ENCODE measurements at places on chromosomes 5 and 9. TPM values are rescaled to one million over a fixed set of nuclear protein-coding genes. Genes with fewer than 3 reads are reported as not detected.

Gene C5orf15
- total RNA-seq = 14.5 TPM

Gene FBXW2
- total RNA-seq = 77.4 TPM

Gene F2RL2
- total RNA-seq = not detected

DNA sequence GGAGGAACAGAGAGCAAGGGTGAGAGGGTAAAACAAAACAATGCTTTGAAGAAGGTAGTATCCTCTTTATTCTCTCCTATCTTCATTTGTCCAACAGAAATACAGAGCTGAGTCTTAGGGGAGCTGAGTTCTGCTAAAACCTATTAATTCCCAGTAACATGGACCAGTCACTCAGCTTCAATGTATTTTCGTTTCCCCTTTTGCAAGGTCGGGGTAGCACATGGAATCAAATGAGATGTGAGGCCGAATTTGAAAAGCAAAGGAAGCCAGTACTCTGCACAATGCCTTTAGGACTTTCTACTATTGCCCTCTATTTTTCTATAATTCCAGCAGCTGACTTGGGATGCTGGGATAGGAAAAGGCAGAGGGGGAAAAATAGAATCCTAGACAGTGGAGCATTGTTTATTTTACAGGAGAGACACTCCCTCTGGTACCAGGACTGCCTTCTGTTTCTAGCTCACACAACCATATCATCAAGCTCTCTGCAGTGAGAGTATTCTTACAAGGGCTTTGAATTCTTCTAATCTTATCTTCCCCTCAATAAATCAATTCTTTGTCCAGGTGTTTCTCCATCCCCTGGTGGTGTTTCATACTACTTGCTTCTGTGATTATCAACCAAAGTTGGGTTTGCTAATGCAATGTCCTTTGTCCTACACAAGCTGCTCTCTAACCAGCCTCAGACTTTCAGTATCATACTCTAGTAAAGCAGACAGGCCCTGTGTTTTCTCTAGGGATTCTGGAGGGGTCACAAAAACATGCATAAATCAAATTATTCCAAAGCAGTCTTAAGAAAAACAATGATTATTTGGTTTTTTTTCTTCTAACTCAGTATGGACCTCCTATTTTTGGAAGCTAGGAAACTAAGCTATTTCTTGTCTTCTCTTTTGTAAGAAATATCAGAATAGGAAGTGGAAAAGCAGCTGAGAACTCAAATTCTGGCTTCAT is 341.5 kb downstream of the OSTF1 start:
- DNase-seq = no peak

- DNase-seq = no peak
Observed at GRCh38 chr9:129402371-129402739, 218.5 kb downstream of the C9orf50 start.

DNA sequence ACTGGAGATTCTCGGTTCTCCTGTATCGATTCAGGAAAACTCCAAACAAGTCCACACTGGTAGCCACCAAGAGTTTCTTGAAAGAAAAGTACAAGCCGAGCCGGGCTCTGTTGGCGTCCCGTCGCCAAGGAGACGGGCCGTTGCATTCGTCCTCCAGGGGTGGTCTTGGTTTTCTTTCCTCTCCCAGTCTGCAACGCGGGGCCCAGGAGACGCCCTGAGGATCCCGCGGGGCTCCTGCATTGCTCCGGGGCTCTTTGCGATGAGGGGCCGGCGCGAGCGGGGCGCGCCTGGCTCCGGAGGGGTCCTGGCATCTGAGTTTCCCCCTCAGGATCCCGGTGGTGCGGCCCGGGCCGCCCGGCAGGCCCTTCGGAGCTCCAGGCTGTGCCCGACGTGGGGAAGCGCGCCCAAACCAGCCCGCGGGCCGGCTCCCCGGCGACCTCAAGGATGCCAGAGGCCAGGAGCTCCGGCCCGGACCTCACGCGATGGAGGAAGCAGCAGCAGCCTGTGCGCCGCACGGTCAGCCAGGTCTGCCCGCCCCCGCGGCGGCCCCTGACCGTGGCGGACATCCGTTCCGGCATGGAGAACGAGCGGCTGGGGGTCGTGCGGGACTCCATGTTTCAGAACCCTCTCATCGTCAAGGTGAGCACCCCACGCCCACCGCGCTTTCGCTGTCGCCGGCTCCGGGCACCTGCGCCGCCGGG is at the start of gene CFAP77:
Gene CFAP77 (plus strand): TSS at position 384 of the 701 bp plus-strand sequence. CDS start 61 bp downstream, at position 445.
- DNase-seq = peak; percentile 30

- no peak for DNase-seq
Observed at GRCh38 chr5:102711525-102712385, 43.4 kb upstream of the PAM start.

GRCh38 chr5:179767496-179768100 is 26.2 kb upstream of the LTC4S start:
- DNase-seq = no peak

DNA sequence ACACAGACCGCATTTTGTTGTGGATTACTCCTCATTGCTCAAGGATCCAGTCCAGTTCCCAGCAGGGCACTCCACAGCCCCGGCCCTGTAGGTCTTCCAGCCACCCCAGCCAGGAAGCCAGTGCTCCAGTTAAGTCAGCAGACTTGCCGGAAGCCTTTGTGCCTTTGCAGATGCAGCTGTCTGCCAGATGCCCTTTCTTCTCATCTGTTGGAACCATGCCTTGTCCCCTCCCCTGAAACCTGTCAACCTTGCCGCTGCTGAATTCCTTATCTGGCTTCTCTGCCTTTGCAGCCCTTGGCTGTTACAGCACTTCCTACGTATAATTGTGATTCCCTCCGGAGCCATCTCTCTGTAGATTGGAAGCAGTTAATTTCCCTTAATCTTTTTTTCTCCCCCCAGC is 28.4 kb downstream of the PSAT1 start:
- DNase-seq = no peak

Data from T-cell (primary cell).